ENCODE measurements at places on chromosomes 7 and 10.

DNA sequence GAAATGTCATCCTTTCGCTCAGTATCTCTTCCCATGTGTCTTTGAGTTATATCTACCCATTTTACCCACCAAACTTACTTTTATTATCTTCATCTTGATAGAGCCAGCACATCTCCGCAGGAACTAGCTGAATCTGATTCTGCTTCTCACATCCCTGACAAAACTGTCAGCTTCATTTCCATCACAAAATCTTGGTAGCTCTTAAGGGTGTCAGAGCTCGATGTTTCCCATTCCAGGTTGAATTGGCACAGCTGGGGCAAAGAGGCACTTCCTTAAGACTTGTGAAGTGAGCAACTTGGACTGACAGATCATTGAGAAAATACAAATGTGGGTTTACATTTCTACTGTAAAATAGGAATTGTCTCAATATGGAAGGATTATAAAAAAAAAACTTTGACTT is 434.5 kb downstream of the SUGCT start:
- no peak for DNase-seq

DNA sequence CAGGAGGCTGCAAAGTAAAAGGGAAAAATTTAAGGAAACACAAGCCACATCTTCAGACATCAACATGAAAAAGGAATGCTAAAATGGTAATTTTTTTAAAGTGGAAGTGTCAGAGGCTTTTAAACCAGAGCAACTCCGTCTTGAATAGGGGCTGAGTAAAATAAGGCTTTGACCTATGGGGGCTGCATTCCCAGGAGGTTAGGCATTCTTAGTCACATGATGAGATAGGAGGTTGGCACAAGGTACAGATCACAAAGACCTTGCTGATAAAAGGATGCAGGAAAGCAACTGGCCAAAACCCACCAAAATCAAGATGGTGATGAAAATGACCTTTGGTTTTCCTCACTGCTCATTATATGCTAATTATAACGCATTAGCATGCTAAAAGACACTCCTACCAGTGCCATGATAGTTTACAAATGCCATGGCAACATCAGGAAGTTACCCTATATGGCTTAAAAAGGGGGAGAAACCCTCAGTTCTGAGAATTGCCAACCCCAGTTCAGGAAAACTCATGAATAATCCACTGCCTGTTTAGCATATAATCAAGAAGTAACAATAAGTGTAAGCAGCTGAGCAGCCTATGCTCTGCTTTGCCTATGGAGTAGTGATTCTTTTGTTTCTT is 128.3 kb downstream of the SKAP2 start:
- DNase-seq = no peak

DNA sequence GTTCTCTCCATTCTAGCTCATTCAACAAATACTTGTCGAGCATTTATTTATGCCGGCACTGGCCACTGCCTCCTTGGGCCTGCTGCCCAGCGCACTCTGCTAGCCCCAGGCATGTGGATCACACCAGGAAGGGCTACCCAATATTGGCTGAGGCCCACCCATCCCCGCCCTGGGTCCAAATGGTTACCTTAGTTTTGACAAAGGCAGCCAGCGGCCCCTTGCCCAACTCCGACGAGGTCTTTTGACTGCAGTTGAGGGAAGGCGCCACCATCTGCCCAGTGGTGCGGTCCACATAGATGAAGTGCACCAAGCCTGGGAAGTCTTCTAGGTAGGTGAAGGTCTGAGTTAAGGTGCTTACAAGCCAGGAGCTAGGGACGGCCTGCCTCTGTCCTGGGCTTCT is 7.2 kb upstream of the PYROXD2 start:
- no peak for DNase-seq

DNA sequence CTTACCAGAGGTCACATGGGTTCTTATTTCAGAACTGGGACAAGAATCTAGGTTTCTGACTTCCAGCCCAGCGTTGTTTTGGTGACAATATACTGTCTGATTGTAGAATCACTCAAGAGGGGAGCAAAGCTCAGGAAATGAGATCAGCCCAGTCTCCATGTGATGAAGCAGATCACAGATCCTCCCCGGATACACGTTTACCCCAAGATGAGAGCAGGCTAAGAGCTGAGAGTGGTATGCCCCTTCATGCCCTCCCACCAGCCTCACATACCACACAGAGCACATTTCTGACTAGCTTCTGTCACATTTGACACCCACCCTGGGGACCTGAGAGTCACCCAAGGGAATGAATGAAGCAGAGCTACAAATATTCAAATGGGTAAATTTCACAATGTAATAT is 27.1 kb upstream of the PRKCQ start:
- no peak for DNase-seq

- no peak for DNase-seq
Observed at GRCh38 chr7:51213618-51214017, 103.0 kb downstream of the COBL start.

GRCh38 chr7:142567201-142568075 is 181.8 kb upstream of the PRSS1 start:
- DNase-seq = no peak

DNA sequence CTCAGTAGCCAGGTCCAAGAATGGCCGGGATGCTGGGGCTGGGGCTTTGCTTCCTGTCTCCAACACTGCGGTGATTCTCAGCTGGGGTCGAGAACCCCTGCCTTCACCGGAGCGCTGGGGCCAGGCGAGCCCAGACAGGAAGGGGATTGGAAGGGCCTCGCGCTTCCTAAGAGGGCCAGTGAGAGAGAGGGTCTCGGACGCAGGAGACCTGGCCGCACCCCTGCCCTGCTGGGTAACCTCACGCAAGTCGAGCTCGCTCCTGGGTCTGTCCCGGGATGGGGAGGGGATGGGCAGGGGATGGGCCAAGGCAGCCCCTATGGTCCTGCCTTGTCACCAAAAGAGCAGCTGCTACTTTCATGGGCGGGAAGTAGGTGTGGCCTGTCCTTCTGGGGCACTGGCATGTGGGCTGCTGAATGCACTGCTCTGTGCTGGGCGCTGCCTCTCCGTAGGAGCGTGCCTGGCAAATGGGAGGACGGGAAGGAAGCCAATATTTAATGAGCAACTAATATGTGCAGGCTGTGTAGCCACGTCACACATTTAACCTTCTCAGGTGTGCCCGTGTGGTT is 20.0 kb downstream of the KCNK18 start:
- no peak for DNase-seq

GRCh38 chr7:40000734-40001315 is 50.8 kb downstream of the CDK13 start:
- DNase-seq = no peak

DNA sequence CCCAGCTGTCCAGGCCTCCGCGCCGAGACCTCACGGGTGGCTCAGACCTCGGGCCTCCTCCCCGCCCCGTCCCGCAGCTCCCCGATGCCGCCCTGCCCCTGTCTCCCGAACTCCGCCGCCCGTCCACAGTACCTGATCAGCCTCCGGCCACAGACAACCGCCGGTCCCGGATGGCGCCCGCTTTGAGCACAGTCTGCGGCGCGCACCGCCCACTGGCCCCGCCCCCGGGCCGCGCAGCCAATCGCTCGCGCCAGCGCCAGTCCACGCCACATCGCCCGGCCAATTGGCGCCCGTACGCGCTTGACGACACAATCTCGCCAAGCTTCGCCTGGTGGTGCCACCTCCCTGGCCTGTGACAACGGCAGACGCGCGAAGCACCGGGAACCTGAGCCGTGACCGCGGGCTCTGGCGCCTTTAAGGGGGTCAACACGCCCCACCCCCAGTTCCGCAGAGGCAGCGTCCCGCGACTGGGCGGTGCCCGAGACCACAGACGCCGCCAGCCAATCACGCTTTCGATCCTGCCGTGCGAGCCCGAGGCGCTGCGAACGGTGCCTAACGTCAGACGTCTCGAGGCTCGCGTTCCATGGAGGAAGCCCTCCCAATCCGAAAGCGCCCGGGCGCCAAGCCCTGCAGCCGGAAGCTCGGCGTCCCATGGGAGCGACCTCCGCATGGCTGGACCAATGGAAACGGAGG is at the start of gene IDI1:
Gene IDI1 (minus strand): TSS at position 388 of the 693 bp plus-strand sequence. CDS start 116 bp downstream, at position 272.
- peak; percentile 92 for DNase-seq

DNA sequence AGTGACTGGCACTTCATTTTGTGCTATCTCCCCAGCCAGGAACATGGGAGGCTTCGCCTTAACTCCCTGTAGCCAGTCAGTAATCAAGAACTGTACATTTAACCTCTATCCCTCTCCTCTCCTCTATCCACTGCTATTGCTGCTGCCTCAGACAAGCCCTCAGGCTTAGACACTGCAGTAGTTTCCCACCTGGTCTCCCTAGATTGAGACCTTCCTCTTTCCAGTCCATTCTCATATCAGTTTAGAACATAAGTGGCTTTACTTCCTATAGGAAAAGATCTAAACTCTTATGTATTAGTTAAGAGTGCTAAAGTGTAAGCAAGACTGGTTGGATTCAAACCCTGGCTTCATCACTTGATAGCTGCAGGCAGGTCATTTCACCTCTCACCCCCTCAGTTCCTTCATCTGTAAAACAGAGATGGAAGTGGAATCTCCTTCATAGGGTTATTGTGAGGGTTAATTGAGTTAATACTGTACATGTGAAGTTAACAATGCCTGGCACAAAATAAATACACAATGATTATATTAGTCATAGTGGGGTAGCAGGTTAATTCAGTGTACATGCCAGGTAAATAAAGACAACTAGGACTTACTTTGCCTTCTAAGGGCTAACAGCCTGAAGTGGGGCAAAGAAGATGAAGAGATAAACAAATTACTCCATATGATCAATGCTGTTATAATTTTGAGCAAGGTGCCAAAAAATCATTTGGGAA is 76.1 kb downstream of the ZNF277 start:
- DNase-seq = no peak

- DNase-seq = no peak
Observed at GRCh38 chr7:96181174-96181573, 140.7 kb downstream of the SLC25A13 start.

GRCh38 chr10:114940735-114941134 is 2.7 kb downstream of the TRUB1 start:
- DNase-seq = no peak

DNA sequence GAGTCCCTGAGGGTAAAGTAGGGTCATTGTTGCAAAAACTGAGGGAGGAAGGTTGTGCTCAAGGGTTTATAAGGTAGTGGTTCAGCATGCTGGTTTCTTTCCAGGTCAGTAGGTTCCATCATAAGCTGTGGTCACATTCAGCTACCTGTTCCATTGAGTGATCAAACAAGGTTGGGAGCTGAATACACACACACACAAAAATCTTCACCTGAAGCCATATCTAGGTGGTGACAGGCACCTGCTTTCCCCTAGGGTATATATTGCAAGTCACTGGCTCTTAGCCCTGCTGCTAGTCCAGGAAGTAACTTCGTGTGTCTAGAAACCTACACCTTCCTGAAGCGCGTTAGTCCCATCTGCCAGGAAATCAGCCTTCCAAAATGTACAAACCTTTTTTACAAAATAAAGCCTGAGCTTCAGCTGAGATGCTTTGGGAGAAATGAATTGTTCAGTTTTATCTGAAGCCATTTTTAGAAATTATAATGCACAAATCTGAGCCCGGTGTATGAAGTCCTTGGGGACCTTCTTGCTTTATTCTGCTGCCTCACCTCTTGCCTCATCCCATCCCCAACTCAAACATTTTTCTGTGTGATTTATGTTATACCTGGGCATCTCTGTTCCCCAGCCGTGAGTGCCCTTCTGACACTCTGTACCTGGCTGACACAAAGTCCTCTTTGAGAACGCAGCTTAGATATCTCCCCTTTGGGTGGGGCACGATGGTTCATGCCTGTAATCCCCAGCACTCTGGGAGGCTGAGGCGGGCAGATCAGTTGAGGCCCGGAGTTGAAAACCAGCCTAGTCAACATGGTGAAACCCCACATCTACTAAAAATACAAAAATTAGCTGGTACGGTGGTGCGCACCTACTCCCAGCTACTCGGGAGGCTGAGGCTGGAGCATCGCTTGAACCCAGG is 10.6 kb upstream of the LAMTOR4 start:
- no peak for DNase-seq

DNA sequence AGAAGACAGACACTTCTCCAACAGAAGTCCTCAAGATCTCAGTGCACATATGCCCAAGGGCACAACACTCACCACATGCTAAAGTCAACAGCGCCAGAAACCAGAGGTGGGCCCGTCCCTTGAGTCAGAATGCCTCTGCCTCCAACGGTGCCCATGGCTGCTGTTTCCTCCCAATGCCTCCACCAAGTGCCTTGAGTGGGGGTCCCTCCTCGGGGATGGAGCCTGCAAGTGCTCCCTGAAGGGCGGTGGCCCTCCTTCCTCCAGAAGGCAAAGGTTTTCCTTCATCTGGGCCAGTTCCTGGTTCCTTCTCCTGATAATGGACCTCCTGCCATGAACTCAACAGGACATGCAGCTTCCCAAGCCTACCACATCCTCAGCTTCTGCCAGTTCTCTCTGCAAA is 58.5 kb downstream of the TNS3 start:
- no peak for DNase-seq

DNA sequence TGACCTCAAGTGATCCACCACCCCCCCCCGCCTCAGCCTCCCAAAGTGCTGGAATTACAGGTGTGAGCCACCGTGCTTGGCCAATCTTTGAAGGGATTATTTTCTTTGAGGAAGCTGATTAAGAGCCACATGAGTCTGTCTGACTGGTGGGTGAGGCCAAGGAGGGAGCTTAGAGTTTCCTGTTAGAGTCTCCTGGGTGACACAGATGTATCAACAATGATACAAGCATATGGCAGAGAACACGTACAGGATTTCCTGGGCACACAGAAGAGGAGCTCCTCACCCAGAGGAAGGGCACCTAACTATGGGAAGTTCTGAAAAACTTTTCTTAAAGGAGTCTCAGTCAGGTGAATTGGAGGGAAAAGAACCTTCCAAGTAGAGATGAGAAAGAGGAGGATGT is 69.4 kb downstream of the GOLGA7B start:
- DNase-seq = no peak

- no peak for DNase-seq
Observed at GRCh38 chr7:79949778-79950177, 184.9 kb upstream of the GNAI1 start.

- DNase-seq = no peak
Observed at GRCh38 chr7:43650457-43651052, 67.6 kb downstream of the STK17A start.

- DNase-seq = no peak
Observed at GRCh38 chr10:126497672-126498071, 109.4 kb upstream of the ADAM12 start.

DNA sequence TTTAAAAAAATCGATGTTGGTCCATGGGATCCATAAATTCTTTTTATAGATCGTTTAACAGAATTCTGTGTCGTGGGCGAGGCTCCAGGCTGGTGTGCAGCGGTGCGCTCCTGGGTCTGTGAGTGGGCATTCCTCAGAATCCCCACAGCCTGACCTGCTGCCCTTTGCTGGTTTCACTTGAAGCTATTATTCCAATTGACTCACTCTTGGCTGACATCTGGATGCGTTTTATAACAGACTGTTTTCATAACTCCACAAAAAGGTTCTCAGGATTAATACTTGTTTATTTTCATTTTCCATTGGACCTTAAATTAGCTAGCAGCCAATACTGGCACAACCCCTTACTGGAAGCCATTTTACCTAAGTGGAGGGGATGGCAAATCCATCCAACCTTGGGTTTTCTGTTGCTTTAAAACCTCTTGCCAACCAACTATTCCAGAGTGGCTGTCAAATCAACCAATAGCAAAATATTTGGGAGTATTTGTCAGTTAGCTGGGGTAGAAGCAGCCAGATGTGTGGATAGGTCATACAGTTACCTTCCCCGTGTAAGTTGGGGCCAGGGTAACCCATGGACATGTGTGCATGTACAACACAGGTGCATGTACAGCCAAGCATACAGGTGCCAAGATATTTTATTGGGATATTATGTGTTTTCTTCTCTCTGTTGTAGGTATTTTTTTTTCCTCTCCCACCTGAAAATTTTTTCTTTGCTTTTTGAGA is 160.7 kb upstream of the ZNF32 start:
- no peak for DNase-seq

GRCh38 chr10:24821986-24822385 is 98.3 kb upstream of the ARHGAP21 start:
- DNase-seq = no peak

- DNase-seq = no peak
Observed at GRCh38 chr10:18312374-18313139, 172.3 kb downstream of the CACNB2 start.

Data from stimulated activated CD4-positive, alpha-beta T cell treated with anti-CD3 and anti-CD28 coated beads, TNF-alpha, amount 100 ng/mL, for 1 hour (primary cell).